Stimulated activated CD4-positive, alpha-beta T cell treated with anti-CD3 and anti-CD28 coated beads, Interleukin-2, amount 100 ng/mL, for 4 hours (primary cell): ENCODE measurements at places on chromosomes 4 and X.

- DNase-seq, result no peak
Measured at GRCh38 chrX:131399678-131400428, 110.7 kb upstream of the IGSF1 start.

DNA sequence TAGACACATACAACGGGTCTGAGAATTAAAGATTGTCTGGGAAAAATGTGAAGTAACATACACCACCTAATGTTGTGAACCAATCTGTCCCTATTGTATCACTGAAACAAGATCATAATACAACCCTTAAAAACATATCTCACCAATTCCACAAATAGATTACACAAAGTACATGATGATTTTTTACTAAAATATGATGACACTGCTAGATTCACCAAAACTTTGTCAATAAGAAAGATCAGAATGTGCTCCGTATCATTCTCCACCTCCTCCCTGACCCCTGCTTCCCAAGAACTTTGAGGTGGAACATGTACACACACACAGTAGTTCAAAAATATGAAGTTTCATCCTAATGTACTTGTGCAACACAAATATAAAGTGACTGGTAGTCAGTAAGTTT lies 862.0 kb downstream of the PCDH18 start:
- DNase-seq, result no peak

- DNase-seq, result no peak
Measured at GRCh38 chr4:154067786-154068185, 278.9 kb upstream of the SFRP2 start.

GRCh38 chr4:73311428-73311827 lies 52.8 kb upstream of the ANKRD17 start:
- DNase-seq, result no peak

- DNase-seq, result no peak
Measured at GRCh38 chr4:136861091-136861490, 671.2 kb downstream of the PCDH18 start.

- no peak for DNase-seq
Measured at GRCh38 chrX:78725287-78725686, 22.2 kb upstream of the LPAR4 start.

- no peak for DNase-seq
Measured at GRCh38 chr4:89294573-89295269, 12.9 kb downstream of the GPRIN3 start.

- no peak for DNase-seq
Measured at GRCh38 chr4:147809211-147809610, 77.3 kb downstream of the ARHGAP10 start.

DNA sequence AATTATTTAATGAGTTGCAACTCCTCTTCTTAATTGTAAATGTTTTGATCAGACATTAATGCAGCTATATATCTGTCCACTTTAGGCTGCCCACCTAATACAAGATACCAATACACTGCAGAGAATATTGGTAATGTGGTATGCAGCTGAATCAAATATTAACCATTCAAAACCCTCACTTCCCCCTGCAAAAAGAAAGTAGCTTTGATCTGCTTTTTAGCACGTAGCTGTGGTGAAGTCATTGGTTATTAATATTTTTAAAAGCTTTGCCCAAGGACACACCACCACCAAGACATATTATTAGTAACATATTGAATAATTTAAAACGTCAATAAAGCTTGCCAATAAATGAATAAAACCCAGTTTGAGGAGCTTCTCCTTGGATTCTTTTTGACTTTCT lies 28.6 kb upstream of the CYP2U1 start:
- no peak for DNase-seq

GRCh38 chrX:102983205-102983604 lies 46.1 kb downstream of the RAB40AL start:
- DNase-seq, result no peak

DNA sequence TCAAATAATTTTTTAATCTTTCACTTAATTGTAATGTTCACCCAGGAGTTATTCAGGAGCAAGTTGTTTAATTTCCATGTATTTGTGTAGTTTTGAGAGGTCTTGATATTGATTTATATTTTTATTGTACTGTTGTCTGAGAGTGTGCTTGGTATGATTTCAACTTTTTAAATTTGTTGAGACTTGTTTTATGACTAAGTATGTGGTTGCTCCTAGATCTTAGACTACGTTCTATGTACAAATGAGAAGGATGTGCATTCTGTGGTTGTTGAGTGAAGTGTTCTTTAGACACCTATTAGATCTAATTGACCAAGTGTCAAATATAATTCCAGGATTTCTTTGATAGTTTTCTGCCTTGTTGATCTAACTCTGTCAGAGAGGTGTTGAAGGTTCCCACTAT lies 353.3 kb upstream of the GNPDA2 start:
- no peak for DNase-seq

- no peak for DNase-seq
Measured at GRCh38 chr4:22877486-22878052, 184.8 kb downstream of the GBA3 start.

- no peak for DNase-seq
Measured at GRCh38 chr4:122639181-122639580, 18.3 kb upstream of the IL21 start.

GRCh38 chr4:3229328-3229727 lies 19.6 kb upstream of the MSANTD1 start:
- DNase-seq, result no peak

DNA sequence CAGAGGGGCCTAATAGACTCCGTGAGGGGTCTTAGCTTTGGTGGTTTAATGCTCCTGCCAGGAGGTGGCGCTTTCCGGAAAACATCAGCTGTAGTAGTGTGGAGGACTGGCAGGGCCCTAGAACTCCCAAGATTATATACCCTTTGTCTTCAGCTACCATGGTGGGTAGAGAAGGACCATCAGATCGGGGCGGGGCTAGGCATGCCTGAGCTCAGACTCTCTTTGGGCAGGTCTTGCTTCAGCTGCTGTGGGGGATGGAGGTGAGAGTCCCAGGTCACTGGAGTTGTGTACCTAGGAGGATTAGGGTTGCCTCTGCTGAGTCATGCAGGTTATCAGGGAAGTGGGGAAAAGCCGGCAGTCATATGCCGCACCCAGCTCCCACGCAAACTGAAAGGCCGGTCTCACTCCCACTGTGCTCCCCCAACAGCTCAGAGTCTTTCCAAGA lies 63.0 kb upstream of the AGA start:
- no peak for DNase-seq

DNA sequence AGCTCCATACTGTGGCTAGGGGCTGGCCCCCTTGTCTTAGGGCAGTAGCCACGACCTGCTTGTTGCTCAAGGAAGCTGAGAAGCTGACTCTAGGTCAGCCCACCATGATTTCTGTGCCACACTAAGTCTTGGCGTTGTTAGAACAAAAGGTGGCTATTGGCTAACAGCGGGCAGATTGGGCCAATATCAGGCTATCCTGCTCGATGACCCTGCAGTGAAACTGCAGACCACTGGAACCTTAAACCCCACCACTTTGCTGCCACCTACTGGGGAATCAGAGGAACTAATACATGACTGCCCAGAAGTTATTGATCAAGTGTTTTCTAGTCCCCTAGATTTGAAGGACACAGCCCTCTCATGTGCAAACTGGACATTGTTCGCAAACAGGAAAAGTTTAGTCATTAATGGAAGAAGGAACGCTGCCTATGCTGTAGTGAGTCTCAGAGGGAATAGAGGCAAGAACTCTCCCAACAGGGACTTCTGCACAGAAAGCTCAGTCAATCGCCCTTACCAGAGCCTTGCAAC lies 17.0 kb upstream of the PAPSS1 start:
- peak; percentile 16 for DNase-seq

GRCh38 chr4:155961575-155961974 lies 7.9 kb upstream of the CTSO start:
- DNase-seq, result no peak

GRCh38 chrX:119541188-119541587 lies 24.0 kb downstream of the STEEP1 start:
- no peak for DNase-seq

- no peak for DNase-seq
Measured at GRCh38 chrX:47313056-47313455, 57.3 kb upstream of the ZNF157 start.

DNA sequence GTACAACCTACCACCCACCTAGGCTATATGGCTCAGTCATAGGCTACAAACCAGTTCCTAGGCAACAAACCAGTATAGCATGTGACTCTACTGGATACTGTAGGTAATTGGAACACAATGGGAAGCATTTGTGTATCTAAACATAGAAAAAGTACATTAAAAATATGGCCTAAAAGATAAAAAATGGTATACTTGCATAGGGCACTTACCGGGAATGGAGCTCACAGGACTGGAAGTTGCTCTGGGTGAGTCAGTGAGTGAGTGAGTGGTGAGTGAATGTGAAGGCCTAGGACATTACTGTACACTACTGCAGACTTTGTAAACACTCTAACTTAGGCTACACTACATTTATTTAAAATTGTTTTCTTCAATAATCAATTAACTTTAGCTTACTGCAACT lies 139.2 kb upstream of the RBPJ start:
- DNase-seq, result no peak
